Smooth muscle cell of the brain vasculature (primary cell): ENCODE measurements at places on chromosomes 16 and 17.

- DNase-seq: no peak
These were observed 15.0 kb downstream of the C17orf100 start for GRCh38 chr17:6666557-6666956.

DNA sequence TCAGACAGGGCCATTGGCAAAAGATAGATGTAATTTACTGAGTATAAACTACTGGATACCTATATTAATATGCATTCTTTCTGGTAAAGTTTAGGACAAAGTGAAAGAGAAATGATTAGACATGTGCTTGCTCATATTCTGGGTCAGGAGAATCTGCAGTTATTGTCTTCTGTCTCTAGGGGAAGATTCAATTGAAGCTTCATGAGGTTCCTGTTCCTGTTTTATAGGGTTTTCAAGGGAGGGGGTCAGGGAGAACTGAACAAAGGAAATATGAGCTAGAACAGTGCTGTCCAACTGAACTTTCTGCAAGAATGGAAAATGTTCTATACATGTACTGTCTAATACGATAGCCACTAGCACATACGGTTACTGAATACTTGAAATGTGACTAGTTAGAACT is 59.3 kb upstream of the CORO6 start:
- no peak for DNase-seq

GRCh38 chr16:64704386-64704785 is 417.5 kb downstream of the CDH11 start:
- DNase-seq: no peak

DNA sequence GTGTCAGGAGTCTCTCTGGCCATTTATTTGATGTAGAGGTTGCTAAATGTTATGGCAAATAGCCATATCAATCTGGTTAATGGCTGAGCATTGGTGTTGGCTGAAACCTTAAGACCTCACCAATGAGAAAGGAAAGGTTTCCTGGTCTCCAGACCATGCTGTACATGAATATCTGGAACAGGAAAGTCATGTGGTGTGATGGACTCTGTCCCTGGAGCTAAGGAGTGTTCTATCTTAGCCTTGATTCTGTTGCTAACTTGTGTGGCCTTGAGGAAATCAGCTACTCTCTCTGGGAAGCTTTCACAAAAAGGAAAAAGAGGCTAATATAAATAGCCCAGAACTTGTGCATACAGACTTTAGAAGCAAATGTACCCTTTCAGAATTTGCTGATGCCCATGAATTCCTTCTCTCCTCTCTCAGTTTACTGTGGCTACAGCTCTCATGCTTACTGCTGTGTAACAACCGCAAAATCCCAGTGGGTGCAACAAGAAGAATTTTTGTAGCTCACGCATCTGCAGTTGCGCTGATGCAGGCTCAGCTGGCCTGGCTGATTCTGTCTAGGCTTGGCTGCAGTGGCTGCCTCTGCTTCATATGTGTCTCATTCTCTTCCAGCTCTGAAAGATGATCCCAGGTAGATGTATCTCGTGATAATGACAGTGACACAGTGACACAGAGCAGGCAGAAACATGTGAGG is 287.5 kb downstream of the NPIPA8 start:
- DNase-seq: no peak

DNA sequence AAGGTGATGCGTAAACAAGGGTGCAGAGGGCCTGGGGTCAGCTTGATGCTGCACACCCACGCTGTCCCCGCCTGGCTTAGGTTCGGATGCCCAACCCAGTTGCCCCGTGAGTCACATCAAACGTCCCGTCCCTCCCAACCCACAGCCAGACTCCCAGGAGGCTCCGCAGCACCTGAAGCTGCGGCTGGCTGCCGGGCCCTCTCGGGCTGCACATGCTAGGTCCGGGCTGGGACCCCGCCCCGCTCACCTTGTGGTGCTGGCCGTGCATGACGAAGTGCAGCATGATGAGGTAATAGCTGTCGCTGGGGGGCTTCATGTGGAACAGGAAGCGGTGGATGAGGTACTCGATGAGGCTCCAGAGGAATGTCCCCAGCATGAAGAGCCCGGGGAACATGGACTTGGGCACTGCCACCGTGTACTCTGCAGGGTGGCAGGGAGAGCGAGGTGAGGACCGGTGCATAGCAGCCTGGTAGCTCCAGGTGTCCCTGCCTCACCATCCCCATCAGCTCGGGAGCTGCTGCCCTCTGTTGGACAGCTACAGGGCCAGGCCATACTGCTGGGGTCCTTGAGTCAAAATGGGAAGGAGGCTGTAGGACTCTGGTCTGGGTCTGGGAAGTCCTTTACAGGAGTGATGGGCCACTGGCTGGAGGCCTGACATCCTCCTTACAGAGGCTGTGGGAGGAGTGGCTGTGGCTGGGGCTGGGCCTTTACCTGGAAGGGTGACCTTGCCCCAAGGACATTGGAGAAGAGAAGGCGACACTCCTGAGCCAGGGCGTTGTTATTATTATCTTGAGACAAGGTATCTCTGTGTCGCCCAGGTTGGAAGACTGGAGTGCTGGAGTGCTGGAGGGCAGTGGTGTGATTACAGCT is 18.3 kb upstream of the MLKL start:
- DNase-seq: no peak
